Stimulated activated CD8-positive, alpha-beta memory T cell treated with anti-CD3 and anti-CD28 coated beads, Interleukin-7, amount 100 ng/mL, for 1 hour (primary cell): ENCODE measurements at places on chromosomes 11 and 22.

- DNase-seq: no peak
These were observed 350.9 kb upstream of the CCDC179 start for GRCh38 chr11:23211221-23211620.

GRCh38 chr22:34236527-34236926 lies 316.3 kb upstream of the LARGE1 start:
- DNase-seq: no peak

DNA sequence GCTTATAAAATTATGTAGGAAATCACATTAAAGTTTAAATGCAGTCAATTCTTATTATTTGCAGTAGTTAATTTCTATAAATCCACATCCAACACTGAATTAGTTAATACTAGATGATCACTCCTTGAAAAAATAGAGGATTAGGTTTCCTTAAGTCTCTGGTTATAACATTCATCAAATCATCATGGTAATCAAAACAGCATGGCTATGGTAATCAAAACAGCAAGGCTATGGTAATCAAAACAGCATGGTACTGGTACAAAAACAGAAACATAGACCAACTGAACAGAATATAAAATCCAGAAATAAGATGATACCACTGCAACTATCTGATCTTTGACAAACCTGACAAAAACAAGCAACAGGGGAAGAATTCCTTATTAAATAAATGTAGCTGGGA lies 814.6 kb upstream of the CCDC179 start:
- no peak for DNase-seq

GRCh38 chr11:32440916-32441315 lies 5.6 kb upstream of the WT1 start:
- no peak for DNase-seq

- no peak for DNase-seq
These were observed 52.2 kb downstream of the BMAL1 start for GRCh38 chr11:13329670-13330356.

DNA sequence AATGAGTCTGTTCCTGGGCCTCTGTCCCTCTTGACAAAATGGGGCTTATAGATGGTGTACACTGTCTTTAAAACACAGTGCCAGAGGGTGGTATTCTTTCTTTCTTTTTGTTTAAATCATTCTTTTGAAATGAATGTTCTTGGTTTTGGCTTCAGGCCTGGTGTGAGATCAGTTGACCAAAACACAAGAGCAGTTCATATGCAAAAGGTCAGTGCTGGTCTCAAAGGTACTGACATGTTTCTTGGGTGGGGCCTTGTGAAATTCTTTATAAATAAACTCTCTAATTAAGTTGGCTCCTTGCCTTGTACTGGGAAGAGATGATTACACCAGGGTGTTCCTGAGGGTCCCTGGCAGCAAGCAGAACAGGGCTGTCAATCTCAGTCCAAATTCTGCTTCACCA lies 110.0 kb downstream of the FBXO7 start:
- no peak for DNase-seq

- DNase-seq: no peak
These were observed 6.1 kb downstream of the SWAP70 start for GRCh38 chr11:9669954-9670353.
